ENCODE measurements at places on chromosomes 7 and 10.

GRCh38 chr7:28411876-28412662, at the start of gene CREB5:
Gene CREB5, plus strand, starts transcription at chr7:28412518. Its CDS starts 397 bp downstream, at chr7:28412915.
- DNase-seq, result no peak

GRCh38 chr7:143279186-143280098, 5.3 kb upstream of the TMEM139 start:
- DNase-seq, result no peak

DNA sequence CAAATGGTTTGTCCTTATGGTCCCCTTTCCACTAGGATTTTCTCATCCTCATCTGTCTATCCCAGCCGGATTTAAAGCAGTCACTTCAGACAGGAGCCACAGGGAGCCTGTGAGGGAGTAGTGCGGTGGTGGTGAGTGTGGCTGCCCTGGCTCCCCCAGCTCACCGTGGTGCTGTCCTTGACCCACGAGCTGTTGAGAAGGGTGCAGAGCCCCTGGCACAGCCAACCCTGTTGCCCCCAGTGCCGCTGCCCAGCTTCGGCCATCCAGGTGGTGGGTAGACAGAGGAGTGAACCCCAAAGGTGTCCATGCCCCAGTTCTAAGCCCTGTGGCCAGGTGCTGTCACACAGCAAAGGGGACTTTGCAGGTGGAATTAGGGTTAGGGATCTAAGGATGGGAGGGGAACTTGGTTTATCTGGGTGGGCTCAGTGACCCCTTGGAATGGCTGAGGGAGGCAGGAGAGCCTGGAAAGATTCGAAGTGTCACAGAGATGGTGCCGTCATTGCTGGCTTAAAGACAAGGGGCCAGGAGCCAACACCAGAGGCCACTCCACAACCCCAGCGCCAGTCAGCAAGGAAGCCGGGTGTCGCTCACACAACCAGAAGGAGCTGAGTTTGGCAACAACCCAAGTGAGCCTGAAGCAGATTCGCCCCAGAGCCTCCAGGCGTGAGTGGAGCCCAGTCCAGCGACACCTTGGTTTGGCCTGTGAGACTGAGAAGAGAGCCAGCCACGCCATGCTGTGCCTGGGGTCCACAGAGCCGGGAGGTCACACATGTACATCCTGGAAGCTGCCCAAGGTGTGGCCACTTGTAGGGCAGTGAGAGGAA, 142.4 kb downstream of the ADCY1 start:
- no peak for DNase-seq

- DNase-seq, result no peak
Measured at GRCh38 chr7:125814100-125814499, 884.5 kb upstream of the POT1 start.

- DNase-seq, result no peak
Measured at GRCh38 chr7:142910031-142910433, 23.5 kb downstream of the TRPV5 start.

DNA sequence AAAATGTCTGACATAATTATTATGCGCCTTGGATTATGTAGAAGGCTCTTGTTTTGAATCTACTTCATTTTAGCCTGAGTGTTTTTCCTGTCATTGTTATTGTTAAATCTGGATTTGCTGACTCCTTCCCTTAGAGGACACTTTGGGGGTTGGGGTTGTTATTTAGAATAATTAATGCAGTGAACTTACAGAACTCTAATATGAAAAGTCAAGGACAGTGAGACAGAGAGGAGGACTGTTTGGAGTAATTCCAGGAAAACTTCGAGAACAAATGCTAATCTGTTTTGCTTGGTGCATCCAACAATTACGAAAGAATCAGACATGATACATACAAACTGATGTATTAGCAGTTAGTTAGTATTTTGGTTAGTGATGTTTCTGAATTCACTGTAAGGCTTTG, 146.1 kb downstream of the ABCA13 start:
- DNase-seq, result no peak

- no peak for DNase-seq
Measured at GRCh38 chr7:25132430-25132829, 7.4 kb upstream of the CYCS start.

DNA sequence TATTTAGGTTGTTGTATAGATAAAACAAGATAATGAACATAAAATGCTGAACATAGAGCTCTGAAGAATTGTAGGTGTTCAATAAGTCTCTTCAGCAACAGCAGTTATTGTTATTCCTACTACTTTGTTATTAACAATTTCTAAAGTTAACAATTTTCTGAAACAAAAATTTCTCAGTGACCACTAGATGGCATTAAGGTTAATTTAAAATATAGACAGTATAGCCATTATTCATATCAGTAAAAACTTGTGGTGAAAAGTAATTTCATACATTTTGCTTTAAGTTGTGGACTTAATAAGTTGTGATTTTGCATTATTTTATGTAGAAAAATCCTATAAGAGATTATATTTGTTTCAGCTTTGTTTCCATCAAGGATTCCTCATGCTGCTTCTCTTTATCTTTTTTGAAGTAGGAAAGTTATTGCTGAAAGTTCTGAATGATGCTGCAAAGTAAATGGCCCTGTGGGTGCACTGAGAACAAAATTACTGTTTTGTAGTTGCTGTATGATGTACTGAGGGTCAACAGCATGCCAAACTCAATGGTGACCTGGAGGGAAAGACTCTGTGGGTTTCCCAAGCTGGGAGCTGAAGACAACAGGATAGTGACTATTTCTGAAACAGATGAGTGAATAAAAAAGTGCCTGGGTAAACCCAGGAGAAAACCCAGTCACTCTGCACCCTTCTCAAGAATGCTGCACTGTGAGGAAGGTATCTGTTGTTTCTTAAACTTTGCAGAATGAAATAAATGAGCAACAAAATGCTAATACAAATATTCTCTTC, 253.6 kb downstream of the KIF20B start:
- DNase-seq, result no peak
